ENCODE measurements at places on chromosomes 1 and 21.
A peak's percentile ranks its signal among the peaks of the same experiment; 100 is the strongest.

- DNase-seq = no peak
Measured at GRCh38 chr1:241270016-241270415, 87.0 kb downstream of the RGS7 start.

GRCh38 chr1:35264871-35265270, 3.6 kb upstream of the ZMYM4 start:
- DNase-seq = no peak

GRCh38 chr1:109948285-109948630, 36.3 kb upstream of the AHCYL1 start:
- no peak for DNase-seq

- no peak for DNase-seq
Measured at GRCh38 chr1:4611563-4612341, 42.7 kb upstream of the AJAP1 start.

GRCh38 chr1:207454046-207454964, at the start of gene CR2:
CR2 (plus strand) TSS chr1:207454328; CDS start chr1:207454419, 91 bp downstream.
- no peak for DNase-seq

- peak; percentile 78 for DNase-seq
Measured at GRCh38 chr21:17612023-17612564, 607 bp downstream of the BTG3 start.

- DNase-seq = no peak
Measured at GRCh38 chr1:231964961-231965360, 338.4 kb downstream of the DISC1 start.

DNA sequence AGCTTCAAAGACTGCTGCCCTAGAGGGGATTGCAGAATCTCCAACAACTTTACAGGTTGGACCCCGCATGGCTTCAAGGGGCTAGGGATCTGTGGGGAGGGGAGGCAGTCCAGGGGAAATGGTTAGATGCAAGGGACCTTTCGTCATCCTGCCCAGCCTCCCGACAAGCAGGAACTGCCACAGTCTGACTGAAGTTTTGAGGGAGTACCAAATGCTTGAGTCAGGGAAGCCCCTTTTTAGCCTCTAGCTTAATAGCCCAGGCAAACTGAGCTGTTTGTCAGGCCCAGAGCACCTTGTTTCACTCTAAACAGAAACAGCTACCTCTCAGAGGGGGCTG, 1.1 kb downstream of the TOR3A start:
- DNase-seq = no peak

DNA sequence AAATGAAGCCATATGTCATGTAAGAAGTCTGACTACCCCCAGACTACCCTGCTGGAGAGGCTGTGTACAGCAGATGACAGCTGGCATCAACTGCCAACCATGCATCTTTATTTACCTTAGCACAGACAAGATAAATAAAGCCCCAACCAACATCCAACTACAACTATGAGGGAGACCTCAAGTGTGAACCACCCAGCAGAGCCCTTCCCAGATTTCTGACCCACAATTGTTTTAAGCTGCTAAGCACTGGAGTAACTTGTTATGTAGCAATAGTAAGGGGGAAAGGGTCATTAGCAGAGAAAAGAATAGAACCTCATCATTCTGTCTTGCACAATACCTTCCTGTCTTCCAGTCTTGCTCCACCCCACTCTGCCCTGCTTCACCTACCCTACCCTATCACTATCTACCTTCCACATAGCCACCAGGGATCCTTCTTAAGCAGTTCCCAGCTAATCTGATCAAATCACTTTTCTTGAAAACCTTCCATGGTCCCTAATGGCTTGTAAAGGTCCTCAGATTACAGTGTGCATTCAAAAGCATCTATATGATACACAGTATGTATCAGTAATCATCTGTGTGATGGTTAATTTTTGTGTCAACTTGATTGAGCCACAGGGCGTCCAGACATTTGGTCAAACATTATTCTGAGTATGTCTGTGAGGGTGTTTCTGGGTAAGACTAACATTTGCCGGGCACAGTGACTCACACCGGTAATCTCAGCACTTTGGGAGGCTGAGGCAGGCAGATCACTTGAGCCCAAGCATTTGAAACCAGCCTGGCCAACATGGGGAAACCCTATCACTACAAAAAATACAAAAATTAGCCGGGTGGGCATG, 19.6 kb upstream of the RBM15 start:
- DNase-seq = no peak

DNA sequence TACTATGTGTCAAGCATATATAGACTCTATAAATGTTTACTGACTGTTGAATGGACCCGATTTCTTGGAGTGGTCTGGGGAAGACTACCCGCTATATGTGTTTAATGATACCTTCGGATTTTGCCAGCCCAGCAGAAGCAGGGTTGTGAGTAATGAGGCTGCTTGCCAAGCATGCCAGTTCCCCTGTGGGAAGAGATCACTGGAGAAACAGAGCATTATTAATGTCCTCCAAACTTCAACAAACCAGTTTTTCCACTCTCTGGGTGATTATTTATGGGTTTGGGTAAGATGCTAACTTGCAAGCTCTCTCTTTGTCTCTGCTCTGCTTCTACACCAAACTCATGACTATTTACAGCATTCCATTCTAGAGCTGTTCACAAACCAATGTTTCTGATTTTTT, 25.1 kb upstream of the PHGDH start:
- DNase-seq = no peak

- DNase-seq = no peak
Measured at GRCh38 chr1:161333166-161333565, 19.0 kb downstream of the SDHC start.

GRCh38 chr1:43655953-43656352, 6.0 kb downstream of the KDM4A start:
- DNase-seq = no peak

- no peak for DNase-seq
Measured at GRCh38 chr1:156908541-156908940, 11.9 kb upstream of the LRRC71 start.

DNA sequence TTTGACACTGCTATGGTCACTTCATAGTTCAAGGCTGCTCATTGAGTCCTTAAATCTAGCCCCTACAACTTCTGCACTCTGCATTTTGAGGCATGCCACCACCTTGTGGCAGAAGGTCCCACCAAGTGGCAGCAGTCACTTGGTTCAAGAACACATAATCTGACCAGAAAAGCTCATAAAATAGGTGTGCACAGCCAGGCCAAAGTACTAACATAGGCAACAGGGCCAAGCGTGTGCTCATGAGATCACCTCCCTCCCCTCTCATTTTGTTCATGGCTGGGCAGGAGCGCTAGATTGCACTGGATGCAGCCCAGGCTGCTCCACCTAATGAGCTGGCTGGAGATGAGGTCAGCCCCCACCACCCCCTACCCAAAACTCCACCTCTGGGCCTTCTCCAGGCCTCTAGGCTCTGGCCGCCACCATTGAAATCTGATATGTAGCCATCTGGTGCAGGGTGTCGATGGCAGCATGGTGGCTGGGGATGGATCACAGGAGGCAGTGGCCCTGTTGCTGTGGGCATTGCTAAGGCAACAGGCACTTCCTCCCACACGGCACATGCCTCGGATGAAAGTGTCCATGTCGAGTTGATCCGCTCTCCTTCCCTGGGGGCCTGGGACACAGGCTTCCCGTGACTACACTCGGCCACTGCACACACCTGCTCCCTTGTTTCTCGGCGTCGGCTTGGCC, 193.2 kb downstream of the TRABD2B start:
- no peak for DNase-seq

DNA sequence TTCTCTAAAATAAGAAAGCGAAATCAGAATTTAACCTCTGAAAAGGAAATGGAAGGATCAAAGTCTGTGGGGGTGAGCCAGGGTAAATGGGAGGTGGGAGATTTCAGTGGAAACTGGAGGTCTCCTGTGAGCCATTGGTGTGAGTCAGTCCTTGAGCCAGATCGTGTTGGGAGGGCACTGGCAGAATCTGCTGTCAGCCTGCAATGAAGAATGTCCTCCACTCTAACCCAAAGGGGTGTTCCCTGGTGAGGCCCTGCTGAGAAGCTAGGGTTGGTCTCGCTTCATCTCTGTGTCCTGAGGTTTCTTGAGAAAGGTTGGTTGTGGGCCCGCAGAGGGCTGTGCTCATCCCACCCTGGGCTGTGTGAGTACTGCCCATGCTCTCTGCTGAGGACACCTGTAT, 2.4 kb downstream of the QSOX1 start:
- no peak for DNase-seq

GRCh38 chr21:16504766-16505165, 775.0 kb downstream of the USP25 start:
- no peak for DNase-seq

DNA sequence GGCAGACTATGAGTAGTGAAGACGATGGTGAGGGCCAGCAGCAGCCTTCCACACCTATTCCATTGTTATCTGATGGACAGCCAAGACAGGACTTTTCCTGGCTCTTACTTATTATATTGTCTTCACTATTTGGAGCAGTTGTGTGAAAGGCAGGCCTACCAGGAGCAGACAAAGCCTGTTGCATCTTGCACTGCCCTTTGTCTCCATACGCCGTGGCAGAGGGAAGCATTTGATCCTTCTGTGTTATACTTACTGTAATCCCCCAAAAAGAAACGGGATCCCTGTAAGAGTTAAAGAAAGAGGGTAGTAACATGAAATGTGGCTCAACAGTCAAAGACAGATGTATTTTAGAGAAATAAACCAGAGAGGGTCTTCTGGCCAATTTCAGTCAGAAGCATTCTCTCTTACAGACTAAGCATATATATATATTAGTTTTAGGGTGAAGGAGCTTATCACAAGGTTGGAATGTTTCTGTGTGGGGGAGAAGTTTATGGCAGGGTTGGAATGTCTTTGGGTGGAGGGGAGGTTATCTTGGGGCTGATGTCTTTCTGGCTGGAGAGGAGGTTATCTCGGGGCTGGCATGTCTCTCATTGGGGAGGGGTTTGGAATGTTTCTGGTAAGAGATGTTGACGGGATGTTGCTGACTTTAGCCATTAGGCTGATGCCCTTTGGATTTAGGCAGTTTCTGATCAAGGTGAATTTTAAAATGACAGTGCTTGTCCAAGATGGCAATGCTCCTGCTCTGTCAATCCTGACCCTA, 23.4 kb upstream of the HSD3B1 start:
- no peak for DNase-seq

GRCh38 chr1:74822851-74823401, 90.0 kb downstream of the TYW3 start:
- DNase-seq = no peak

- no peak for DNase-seq
Measured at GRCh38 chr1:59477286-59477685, 180.4 kb downstream of the FGGY start.

- DNase-seq = no peak
Measured at GRCh38 chr1:52571783-52572182, 18.9 kb upstream of the TUT4 start.

- DNase-seq = no peak
Measured at GRCh38 chr21:42377951-42378340, 11.6 kb upstream of the TFF1 start.

DNA sequence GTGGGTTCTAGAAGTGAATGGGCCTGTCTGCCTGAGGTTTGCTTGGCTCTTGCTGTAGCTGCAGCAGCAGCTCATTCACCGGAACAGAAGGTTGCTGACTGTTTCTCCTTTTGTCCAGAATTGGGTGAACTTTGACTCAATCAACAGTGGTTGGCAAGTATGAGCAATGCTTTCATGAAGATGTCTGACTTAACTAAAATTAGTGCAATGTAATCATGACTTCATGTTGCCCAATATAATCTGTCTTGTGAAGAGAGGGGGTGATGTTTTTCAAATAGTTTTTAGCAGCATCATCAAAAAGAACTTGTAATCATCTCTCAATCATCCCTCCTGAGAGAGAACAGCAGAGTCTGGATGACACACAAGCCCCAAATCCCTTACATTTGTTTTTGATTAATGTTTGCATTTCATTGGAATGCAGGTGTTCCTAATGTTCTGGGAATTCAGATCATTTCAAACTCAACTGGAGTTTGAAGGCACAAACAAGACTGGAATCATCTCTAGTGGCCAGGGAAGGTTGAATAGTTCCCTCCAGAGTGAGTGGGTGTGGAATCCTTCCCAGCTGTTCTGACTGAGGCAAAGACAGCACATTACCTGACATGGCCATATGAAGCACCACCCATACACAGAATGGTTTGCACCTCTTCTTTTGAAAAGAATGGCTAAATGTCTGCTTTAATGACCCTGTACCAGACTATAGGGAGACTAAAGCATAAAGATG, 82.9 kb downstream of the HLX start:
- peak; percentile 76 for DNase-seq

GRCh38 chr21:41827951-41828883, 50.9 kb downstream of the PRDM15 start:
- DNase-seq = no peak

DNA sequence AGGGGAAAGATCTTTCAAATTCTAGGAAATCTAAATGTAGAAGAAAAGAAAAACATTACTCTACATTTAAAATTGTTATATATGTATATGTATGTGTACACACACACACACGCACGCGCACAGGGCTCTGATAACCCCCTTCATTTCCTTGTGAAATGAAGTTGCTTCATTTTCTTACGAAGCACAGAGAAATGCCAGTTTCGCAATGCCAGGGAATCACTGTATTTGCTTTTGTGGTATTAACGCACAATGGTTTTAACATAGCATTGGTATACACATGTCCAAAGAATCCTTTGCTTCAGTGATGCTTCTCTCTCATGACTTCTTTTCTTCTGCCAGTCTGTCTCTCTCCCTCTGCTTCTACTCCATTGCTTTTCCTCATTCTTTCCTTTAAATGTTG, 8.4 kb upstream of the DDAH1 start:
- no peak for DNase-seq

All from coronary artery (tissue), 2 donors.